H9 (cell line): ENCODE measurements at places on chromosomes 12 and 14. TPM values are rescaled to one million over a fixed set of nuclear protein-coding genes. Genes with fewer than 3 reads are reported as not detected.

GRCh38 chr12:115760231-115760630 lies 517.3 kb downstream of the MED13L start:
- no peaks in the 10 kb centered on the region for H3K4me1 ChIP-seq
- H3K27ac ChIP-seq = no peak overlapping the region
- H3K36me3 ChIP-seq = no peaks in the 10 kb centered on the region
- no peak overlapping the region for H3K4me3 ChIP-seq
- no peaks in the 10 kb centered on the region for H3K27me3 ChIP-seq

TAS2R46 gene
- 0.88 and 1.2 TPM in 2 replicates for total RNA-seq

GRCh38 chr12:57242691-57243454 lies 8.1 kb downstream of the STAC3 start:
- H3K27ac ChIP-seq = no peak overlapping the region
- H3K27me3 ChIP-seq = peaks cover 36% of the 10 kb centered on the region
- H3K36me3 ChIP-seq = no peaks in the 10 kb centered on the region
- peak overlapping the region; percentile 74 for H3K4me3 ChIP-seq

DNA sequence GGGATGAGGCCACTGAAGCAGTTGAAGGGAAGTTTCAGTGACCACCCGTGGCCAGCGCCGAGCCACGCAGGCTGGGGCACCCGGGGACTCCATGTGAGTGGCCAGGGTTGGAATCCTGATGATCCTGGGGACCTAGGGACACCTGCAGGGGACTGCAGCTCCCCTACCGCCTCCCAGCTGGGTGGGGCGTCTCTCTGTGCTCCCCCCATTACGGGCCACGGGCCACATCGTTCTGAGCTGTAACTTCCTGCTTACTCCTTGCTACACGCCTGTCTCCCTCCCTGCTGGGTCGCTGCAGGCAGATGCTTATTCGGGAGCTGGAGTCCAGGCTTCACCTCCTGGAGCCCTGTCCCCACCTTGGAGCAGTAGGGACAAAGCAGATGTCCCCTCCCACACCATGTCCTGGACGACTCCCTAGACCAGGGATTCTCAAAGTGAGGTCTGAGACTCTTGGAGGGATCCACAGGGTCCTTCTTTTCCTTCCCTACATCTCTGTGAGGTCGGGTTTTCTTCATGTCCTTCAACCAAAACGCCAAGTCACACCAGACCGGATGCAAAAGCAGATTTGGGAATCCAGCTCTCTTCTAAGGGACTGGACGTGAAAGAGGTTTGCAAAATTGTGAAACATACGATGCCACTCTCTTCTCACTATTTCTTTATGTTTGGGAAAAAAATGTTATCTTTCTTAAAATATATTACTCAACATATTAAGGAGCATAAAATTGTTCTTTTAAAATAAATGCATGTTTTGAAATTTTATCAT lies 85.9 kb upstream of the NCOR2 start:
- peaks cover 6% of the 10 kb centered on the region for H3K36me3 ChIP-seq
- no peak for DNase-seq
- H3K27me3 ChIP-seq = no peaks in the 10 kb centered on the region
- H3K27ac ChIP-seq = no peak overlapping the region
- H3K4me3 ChIP-seq = no peak overlapping the region

ABCC9 gene
- total RNA-seq = not detected in 2 replicates

GRCh38 chr12:105613887-105614286 lies 283.4 kb downstream of the C12orf75 start:
- H3K4me3 ChIP-seq = no peak overlapping the region
- no peak for DNase-seq
- peaks cover 7% of the 10 kb centered on the region for H3K4me1 ChIP-seq

DNA sequence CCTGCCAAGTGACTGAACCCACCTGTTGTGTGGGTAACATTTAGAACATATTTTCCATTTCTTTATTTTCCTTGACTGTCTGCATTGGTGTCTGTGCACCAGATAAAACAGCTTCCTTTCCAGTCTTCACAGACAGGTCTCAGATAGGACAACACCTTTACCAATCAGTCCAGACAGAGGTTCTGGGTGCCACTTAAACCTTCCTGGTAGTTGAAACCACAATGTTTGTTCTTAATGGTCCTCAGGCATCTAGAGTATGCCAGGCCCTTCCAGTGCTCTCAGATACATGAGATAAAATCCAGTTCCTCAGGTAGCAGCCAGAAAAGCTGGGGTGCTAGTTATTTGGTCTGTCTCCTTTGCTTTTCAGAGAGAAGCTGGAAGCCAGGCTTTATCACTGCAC lies 7.0 kb upstream of the CLEC2D start:
- no peak for DNase-seq
- H3K27ac ChIP-seq = no peak overlapping the region
- no peaks in the 10 kb centered on the region for H3K4me1 ChIP-seq
- no peaks in the 10 kb centered on the region for H3K27me3 ChIP-seq

DNA sequence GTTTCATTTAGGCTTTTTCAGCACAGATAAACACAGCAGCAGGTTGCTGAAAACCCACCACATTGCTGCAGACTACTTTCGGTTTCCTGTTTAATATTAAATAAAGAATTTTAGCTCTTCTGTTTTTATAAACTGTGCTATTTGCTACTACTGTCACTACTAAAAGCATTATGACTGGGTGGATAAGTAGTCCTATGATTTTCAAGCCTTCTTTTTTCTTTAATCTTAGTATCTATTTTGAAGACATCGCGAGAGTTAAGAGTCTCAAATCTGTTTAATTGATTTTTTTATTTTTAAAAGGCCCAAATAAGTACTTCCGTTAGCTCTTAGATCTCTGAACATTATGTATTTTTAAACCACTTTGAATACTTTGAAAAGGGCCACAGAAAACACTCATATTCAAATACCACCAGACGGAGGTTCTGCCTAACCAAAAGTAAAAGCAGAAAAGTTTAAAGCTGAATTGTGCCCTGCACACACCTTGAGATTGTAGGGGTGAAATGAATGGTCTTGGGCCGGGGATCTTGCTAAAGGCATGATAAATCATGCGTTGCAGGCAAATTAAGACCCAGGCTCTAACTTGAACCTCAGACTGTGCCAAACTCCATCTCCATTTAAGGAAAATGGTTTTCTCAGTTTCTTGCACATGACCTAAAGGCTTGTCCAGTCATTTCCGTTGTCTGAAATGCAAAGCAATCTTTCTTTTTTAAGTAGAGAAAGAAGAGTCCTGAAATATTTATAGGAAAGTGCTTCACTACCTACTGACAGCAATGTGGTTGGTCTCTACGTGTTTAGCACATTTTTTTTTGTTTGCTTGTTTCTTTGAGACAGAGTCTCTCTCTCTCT lies 13.6 kb upstream of the FOXN3 start:
- H3K4me3 ChIP-seq = no peak overlapping the region
- no peak overlapping the region for H3K27ac ChIP-seq
- no peaks in the 10 kb centered on the region for H3K27me3 ChIP-seq
- H3K4me1 ChIP-seq = peaks cover 9% of the 10 kb centered on the region
- DNase-seq = no peak

GRCh38 chr12:100608776-100609175 lies 35.3 kb downstream of the GAS2L3 start:
- H3K27me3 ChIP-seq = no peaks in the 10 kb centered on the region
- peaks cover 16% of the 10 kb centered on the region for H3K36me3 ChIP-seq
- no peak overlapping the region for H3K4me3 ChIP-seq

BHLHE41 gene
- total RNA-seq = 0.33 and 0.90 TPM in 2 replicates

- no peak overlapping the region for H3K27ac ChIP-seq
- H3K4me1 ChIP-seq = peaks cover 9% of the 10 kb centered on the region
- no peak overlapping the region for H3K4me3 ChIP-seq
- no peaks in the 10 kb centered on the region for H3K36me3 ChIP-seq
Observed at GRCh38 chr14:68043752-68044151, 224.2 kb downstream of the RAD51B start.

DNA sequence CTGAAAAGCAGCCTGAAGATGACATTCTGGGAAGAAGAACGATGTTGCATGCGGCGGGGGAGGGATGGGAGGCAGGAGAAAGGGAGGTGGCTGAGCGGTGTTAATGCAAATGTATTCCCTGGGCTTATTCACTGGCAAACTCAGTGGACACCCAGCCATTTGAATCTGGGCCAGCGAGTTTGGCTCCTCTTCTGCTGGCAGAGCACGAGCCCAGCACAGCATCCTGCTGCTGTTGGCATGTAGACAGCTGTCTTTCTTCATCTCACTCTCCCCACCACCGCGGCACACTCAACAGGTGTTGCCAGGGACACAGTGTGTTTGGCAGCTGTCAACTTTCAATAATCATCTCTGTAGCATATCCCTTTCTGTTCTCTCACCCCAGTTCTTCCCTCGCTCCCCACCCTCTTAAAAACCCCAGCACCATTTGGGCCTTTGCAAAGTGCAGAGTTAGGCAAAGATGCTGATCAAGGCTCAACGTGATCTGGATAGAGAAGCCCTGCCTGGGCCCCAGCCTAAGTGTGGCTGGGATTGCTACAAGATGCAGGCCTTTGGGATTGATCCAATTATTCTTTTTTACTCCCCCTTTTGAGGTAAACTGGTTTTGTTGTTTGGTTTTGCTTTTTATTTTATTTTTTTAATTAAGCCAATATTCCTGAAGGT lies 131.9 kb downstream of the EXOC5 start:
- no peak for DNase-seq
- no peak overlapping the region for H3K27ac ChIP-seq
- H3K27me3 ChIP-seq = no peaks in the 10 kb centered on the region

HOXC4 gene
- total RNA-seq = not detected in 2 replicates

FAR2 gene
- total RNA-seq = 17.9 and 22.1 TPM in 2 replicates

GRCh38 chr12:130775953-130776856 lies 60.1 kb upstream of the RIMBP2 start:
- peaks cover 2% of the 10 kb centered on the region; the same call in 1 of the 2 replicates for H3K36me3 ChIP-seq
- H3K4me3 ChIP-seq = peak overlapping the region; percentile 73
- no peak overlapping the region for H3K27ac ChIP-seq
- peak; percentile 89 for DNase-seq
- H3K27me3 ChIP-seq = no peaks in the 10 kb centered on the region

DHRS2 gene
- total RNA-seq = 0.66 and 0.77 TPM in 2 replicates

DNA sequence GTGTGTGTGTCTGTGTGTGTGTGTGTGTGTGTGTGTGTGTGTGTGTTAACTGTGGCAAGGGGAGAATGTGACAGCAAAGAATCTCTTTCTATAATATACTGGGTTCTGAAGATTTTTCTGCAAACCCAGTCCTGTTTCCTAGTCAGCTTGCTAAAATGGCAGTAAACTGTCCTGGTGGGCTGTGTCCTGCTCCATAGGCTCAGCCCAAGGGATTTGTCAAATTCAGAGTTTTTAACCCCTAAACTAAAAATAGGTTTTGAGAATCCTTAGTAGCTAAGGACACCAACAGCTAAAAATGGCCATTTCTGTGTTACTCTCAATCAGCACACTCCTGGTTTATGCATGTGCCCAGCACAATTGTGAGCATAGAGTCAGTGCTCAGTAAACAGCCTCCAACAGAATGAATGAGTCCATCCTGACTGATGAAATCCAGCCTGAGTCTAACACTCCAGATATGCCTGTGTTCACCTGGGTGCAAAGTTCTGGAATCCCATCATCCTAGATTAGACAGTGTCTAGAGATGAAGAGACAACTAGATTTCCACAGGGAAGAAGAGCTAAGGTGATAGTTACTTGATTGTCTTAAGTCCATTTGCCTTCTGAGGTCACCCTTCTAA lies 192.6 kb downstream of the TTC6 start:
- H3K4me1 ChIP-seq = no peaks in the 10 kb centered on the region
- no peak overlapping the region for H3K27ac ChIP-seq
- H3K4me3 ChIP-seq = no peak overlapping the region
- no peak for DNase-seq
- H3K27me3 ChIP-seq = no peaks in the 10 kb centered on the region

DNA sequence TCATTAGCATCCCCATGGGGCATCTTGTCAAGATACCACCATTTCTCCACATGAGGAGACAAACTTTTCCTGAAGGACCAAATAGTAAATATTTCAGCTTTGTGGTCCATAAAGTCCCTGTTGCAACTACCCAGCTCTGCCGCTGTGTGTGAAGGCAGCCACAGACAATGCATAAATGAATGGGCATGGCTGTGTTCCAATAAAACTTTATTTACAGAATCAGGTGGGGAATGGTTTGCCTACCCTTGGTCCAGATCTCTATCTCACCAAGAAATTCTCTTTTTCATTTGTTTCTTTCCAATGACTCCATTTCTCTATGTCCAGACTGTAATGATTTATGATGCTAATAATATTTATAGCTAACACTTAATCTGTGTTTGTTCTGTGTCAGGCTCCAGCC lies 409.3 kb upstream of the TBX3 start:
- no peak overlapping the region for H3K27ac ChIP-seq
- no peak for DNase-seq
- no peaks in the 10 kb centered on the region for H3K36me3 ChIP-seq
- no peaks in the 10 kb centered on the region for H3K27me3 ChIP-seq
- no peak overlapping the region for H3K4me3 ChIP-seq

- no peaks in the 10 kb centered on the region for H3K4me1 ChIP-seq
- H3K4me3 ChIP-seq = no peak overlapping the region
- peaks cover 14% of the 10 kb centered on the region for H3K36me3 ChIP-seq
- H3K27me3 ChIP-seq = no peaks in the 10 kb centered on the region
- no peak overlapping the region for H3K27ac ChIP-seq
- no peak for DNase-seq
Observed at GRCh38 chr12:107826276-107826675, 51.8 kb downstream of the ASCL4 start.

DNA sequence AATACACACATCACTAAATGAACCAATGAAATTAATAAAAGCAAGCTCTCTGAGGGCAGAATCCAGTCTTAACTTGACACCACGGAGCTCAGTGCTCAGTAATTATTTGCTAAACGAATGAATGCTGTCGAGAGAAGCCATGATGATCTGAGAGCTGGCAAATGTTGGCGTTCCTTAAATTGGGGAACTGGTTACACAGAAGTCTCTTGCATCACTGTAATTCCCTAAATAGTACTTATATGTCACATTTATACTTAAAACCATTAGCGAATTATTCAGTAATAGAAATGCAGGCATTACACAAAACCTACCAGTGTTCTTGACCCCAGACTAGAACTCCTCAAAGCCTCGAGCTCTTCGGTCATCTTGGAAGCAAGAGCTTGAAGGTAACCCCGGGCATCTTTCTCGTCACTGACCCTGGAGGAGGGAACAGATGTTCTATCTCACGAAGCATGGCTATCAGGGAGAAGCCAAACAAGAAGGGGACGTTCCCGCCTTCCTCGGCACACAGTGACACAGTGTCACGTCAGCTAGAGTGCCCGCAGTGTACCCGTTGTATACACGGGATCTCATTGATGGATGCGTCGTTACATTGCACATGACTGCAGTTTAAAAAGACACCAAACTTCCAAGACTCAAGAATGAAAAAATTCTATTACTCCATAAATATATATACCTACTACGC lies 43.6 kb downstream of the AMN start:
- no peak overlapping the region for H3K27ac ChIP-seq
- H3K27me3 ChIP-seq = no peaks in the 10 kb centered on the region
- no peak overlapping the region for H3K4me3 ChIP-seq
